ENCODE measurements at places on chromosomes 1 and 21.

- DNase-seq: no peak
Observed at GRCh38 chr1:165080253-165080896, 276.1 kb downstream of the LMX1A start.

GRCh38 chr21:17901458-17902079 is 82.4 kb upstream of the C21orf91 start:
- DNase-seq: no peak

- DNase-seq: no peak
Observed at GRCh38 chr1:223713546-223714420, 1.4 kb downstream of the CAPN2 start.

DNA sequence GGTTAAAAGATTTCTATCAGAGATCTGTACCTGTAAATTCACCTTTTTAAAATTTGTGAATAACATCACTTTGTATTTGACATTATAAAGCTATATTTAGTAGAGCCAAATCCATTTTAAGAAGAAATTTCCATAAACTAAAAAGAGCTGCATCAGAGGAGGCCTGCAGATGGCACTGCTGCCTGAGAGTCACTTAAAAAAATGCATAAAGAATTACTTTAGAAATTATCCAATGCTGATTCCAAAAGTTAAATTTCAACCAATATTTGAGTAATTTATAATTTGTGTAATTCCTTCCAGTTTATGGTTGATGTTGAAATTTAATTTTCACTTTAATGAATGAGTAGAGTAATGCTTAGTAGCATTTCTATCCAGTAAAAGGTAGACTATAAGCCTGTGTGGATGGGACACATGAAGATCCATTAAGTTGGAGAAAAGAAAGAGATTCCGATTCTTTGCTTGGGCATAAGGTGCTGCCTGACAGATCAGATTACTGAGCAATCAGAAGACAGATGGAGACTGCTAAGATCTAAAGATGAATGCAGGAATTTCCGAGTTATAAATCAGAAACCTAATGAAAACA is 20.7 kb upstream of the RPE65 start:
- no peak for DNase-seq

GRCh38 chr1:44048532-44049215 is 17.4 kb upstream of the SLC6A9 start:
- no peak for DNase-seq

DNA sequence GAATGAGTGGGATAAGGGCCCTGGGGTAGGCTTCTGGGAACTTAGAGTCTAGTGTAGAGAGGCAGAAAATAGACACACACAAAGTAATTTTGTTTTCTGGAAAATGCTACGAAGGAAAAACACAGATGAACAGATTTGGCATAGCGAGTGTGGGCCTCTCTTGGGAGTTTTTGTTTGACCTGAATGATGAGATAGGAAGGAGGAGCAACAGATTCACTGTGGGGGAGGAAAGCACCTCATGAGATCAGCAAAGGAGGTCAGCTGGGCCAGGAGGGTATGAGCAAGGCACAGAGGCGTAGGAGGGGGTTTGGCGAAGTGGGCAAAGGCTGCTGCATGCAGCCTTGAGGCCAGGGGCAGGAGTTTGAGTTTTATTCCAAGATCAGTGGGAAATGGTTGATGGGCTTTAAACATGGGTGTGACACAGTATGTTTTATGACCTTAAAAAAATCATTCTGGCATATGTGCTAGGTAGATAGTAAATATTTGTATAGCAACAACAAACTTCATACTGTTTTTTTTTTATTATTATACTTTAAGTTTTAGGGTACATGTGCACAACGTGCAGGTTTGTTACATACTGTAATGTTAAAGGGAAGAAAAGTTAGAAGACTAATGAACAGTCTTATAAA is 57.9 kb downstream of the FGGY start:
- no peak for DNase-seq

Data from activated CD8-positive, alpha-beta memory T cell treated with anti-CD3 and anti-CD28 coated beads for 24 hours (primary cell).